Chondrocyte (in vitro differentiated cells): ENCODE measurements at places on chromosomes 3 and 15. TPM values are rescaled to one million over a fixed set of nuclear protein-coding genes. Genes with fewer than 3 reads are reported as not detected.

- no peak for DNase-seq
- no peaks in the 10 kb centered on the region for H3K27me3 ChIP-seq
- H3K4me3 ChIP-seq = no peak overlapping the region
- peaks cover 12% of the 10 kb centered on the region for H3K36me3 ChIP-seq
- H3K27ac ChIP-seq = peak overlapping the region; percentile 9
Observed at GRCh38 chr15:64430000-64430735, 30.2 kb upstream of the ZNF609 start.

DNA sequence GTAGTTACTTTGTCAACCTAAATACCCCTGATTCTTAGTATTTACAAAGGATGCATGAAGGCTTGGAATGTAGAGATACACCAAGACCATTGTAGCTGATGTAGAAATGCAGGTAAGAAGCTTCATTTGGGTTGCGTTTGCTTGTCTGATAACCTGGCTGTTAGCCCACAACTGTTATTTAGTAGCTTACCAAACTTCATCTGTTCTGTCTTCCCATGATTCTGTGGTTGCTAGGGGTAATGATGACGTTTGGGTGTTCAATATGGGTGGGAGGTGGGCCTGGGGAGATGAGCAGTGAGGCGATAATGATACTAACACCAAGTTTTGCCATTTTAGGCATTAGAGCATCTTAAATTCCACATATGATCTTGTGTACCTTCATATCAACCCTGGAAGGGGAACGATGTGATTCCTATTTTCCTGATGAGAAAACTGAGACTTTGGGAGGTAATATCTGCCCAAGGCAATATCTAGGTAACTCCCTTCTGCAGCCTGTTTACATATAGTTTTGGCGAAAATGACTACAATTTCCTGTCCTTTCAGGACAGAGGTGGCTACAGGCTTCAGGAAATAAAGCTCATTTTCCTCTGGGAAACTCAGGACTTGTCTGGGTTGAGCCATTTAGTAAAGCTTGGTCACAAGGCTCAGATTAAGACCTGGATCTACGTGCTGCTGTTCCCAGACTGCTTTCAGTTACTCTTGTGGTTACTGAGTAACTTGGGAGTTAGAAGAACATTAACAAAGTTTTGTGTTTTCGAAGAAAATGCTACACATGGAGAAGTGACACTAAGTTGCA lies 26.8 kb downstream of the FNDC3B start:
- H3K27ac ChIP-seq = peak overlapping the region; percentile 95
- H3K27me3 ChIP-seq = no peaks in the 10 kb centered on the region
- peaks cover 95% of the 10 kb centered on the region for H3K4me1 ChIP-seq
- H3K36me3 ChIP-seq = peaks cover 19% of the 10 kb centered on the region
- no peak overlapping the region for H3K4me3 ChIP-seq

Gene ZNF660
- total RNA-seq = 5.3 to 9.4 TPM (median 5.4 TPM) in 3 replicates

Gene LSAMP
- total RNA-seq = 1.1 to 1.8 TPM (median 1.4 TPM) in 3 replicates

GRCh38 chr3:98855806-98856400 lies 45.6 kb downstream of the DCBLD2 start:
- peaks cover 22% of the 10 kb centered on the region for H3K36me3 ChIP-seq
- H3K4me3 ChIP-seq = peak overlapping the region; percentile 3
- H3K27ac ChIP-seq = peak overlapping the region; percentile 86
- H3K4me1 ChIP-seq = peaks cover 36% of the 10 kb centered on the region
- no peaks in the 10 kb centered on the region for H3K27me3 ChIP-seq

Gene PRC1
- 29.6 to 41.7 TPM (median 32.5 TPM) in 3 replicates for total RNA-seq

- no peaks in the 10 kb centered on the region for H3K27me3 ChIP-seq
- DNase-seq = no peak
- H3K4me1 ChIP-seq = peaks cover 3% of the 10 kb centered on the region
- no peak overlapping the region for H3K4me3 ChIP-seq
- no peak overlapping the region for H3K27ac ChIP-seq
Observed at GRCh38 chr15:29638781-29639180, 183.5 kb downstream of the TJP1 start.

GRCh38 chr3:12339701-12340480 lies 51.0 kb downstream of the PPARG start:
- no peak for DNase-seq
- H3K4me3 ChIP-seq = no peak overlapping the region
- H3K4me1 ChIP-seq = peaks cover 5% of the 10 kb centered on the region
- peaks cover 2% of the 10 kb centered on the region for H3K36me3 ChIP-seq
- H3K27ac ChIP-seq = no peak overlapping the region

Gene TRIM69
- 9.7 to 16.6 TPM (median 12.9 TPM) in 3 replicates for total RNA-seq

Gene CTXN2
- not detected in 3 replicates for total RNA-seq

Gene TRIM59
- 25.3 to 26.7 TPM (median 25.5 TPM) in 3 replicates for total RNA-seq

DNA sequence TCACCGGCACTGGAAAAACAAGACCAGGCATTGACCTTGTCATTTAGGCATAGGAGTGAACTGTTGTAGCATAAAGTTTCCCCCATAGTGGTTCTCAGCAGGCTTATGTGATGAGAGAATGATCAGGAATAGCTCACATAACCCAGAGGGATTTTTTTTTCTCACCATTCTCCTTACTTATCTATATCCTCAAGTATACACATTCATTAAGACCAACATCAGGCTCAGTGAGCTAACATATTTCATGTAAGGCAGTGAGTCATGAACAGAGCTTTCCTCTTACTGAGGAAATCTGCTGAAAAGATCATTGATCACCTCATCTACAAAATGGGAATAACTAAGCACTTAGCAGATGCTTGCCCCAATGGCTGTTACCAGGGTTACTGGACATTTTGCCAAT lies 396.6 kb upstream of the TMCO5A start:
- no peak overlapping the region for H3K27ac ChIP-seq
- no peaks in the 10 kb centered on the region for H3K36me3 ChIP-seq
- H3K27me3 ChIP-seq = peaks cover 13% of the 10 kb centered on the region
- no peak overlapping the region for H3K4me3 ChIP-seq

- H3K27me3 ChIP-seq = peaks cover 46% of the 10 kb centered on the region
- H3K4me3 ChIP-seq = no peak overlapping the region
- H3K36me3 ChIP-seq = no peaks in the 10 kb centered on the region
- DNase-seq = no peak
- H3K4me1 ChIP-seq = peaks cover 3% of the 10 kb centered on the region
Observed at GRCh38 chr3:46365737-46366524, 4.8 kb upstream of the CCR5 start.

Gene GPR176
- 31.1 to 33.0 TPM (median 31.2 TPM) in 3 replicates for total RNA-seq

GRCh38 chr15:96346409-96346970 lies 16.0 kb downstream of the NR2F2 start:
- peak overlapping the region; percentile 92 for H3K4me3 ChIP-seq
- H3K27me3 ChIP-seq = no peaks in the 10 kb centered on the region
- no peak for DNase-seq
- peaks cover 95% of the 10 kb centered on the region for H3K4me1 ChIP-seq
- peaks cover 15% of the 10 kb centered on the region for H3K36me3 ChIP-seq

Gene SLC24A5
- not detected in 3 replicates for total RNA-seq

Gene CAPN3
- total RNA-seq = 2.8 to 3.3 TPM (median 3.2 TPM) in 3 replicates

DNA sequence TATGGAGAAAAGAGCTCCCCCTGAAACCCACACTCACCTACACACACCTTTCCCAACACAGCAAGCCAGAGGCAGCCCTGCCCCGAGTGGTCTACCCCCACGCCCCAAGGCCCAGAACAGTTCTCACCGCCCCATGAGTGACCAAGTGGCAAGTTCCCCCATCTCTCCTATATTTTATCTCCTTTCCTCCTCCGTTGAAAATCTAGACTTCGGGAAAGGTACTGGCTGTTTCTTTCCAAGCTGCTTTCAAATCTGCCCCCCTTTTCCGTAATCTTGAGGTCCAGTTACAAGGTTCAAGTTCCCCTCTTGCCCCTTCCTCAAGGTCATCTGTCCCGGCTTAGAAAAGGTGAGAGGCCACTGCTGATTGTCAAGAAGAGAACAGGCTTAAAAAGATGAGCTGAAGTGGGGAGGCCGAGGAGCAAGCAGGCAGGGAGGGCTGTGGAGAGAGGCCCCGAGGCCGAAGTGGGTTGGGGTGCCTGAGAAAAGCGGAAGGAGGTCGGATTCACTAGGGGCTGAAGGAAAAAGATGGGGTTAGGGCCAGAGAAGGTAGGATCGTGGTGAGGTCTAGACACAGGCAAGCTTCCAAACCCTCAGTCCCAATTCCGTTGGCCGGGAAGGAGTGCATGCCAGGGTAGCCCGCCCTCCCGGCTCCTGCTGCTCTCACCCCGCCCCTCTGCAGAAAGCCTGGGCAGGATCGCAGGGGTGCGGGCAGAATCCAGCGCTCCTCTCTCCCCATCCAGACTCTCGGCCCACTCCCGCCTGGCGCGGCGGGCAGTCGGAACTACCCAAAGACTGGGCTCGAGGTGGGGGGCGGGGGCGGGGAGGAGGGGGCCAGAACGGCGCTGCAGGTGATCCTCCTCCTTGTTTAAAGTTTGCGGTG lies 1.7 kb downstream of the SEMA5B start:
- H3K27ac ChIP-seq = peak overlapping the region; percentile 78
- H3K36me3 ChIP-seq = peaks cover 11% of the 10 kb centered on the region
- peaks cover 27% of the 10 kb centered on the region for H3K4me1 ChIP-seq
- H3K27me3 ChIP-seq = peaks cover 45% of the 10 kb centered on the region
- peak overlapping the region; percentile 84 for H3K4me3 ChIP-seq

Gene SEMA3B
- 9.6 to 16.4 TPM (median 14.9 TPM) in 3 replicates for total RNA-seq

DNA sequence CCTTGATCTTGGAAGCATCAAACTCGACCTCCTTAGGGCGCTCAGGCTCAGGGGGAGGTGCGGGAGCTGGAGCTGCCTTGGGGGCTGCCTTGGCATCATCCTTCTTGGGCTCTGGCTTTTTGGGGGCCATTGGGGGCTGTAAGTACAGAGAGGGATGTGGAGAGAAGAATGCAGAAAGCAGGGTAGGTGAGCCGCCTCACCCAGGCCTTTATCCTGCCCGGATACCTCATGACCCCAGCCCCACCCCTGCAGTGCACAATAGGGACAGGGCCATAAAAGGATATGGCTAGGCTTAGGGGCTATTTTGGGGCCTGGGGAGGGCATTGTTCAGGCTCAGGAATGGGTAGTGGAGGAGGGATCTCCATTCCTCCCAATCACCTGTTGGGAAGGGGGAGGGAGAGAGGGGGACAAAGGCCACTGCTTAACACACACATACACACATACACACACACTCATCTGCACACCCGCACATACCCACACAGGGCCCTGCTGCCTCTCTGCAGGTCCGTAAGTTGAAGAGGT lies at the start of gene MYL3:
TSS of gene MYL3 (minus strand) at position 184 of the 522 bp plus-strand sequence. CDS start at position 130, 54 bp downstream.
- no peak within 1 kb of the TSS for H3K4me3 ChIP-seq
- peaks cover 12% of the 10 kb centered on the region for H3K27me3 ChIP-seq
- DNase-seq = peak; percentile 61
- H3K27ac ChIP-seq = no peak within 1 kb of the TSS
- H3K4me1 ChIP-seq = peaks cover 2% of the 10 kb centered on the region

DNA sequence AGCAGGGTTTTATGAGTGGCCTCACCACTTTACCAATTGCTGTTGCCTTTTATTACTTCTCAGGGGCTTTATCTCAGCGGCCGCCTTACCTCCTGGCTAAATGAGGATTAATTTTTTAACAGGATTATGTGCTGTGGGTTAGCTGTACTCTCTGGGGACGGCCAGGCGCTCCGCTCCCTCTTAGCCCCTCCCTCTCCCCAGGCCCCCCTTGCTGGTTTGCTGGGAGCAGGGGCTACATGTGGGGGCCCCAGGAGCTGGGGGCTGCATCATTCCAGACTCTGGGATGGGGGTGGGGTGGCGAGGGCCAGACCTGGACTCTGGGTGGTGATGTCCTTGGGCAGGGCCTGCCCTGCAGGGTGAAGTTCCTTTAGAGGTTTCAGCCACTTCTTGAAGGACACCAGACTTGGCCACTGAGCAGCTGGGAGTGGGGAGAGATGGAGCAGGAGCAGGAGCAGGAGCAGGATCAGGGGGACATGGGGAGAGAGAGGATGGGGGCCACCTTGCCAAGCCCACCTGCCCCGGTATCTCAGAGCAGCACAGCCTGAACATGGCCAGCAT lies 196.1 kb downstream of the GOLGA6L6 start:
- H3K4me3 ChIP-seq = no peak overlapping the region
- no peak overlapping the region for H3K27ac ChIP-seq
- H3K27me3 ChIP-seq = no peaks in the 10 kb centered on the region
- DNase-seq = peak; percentile 98

DNA sequence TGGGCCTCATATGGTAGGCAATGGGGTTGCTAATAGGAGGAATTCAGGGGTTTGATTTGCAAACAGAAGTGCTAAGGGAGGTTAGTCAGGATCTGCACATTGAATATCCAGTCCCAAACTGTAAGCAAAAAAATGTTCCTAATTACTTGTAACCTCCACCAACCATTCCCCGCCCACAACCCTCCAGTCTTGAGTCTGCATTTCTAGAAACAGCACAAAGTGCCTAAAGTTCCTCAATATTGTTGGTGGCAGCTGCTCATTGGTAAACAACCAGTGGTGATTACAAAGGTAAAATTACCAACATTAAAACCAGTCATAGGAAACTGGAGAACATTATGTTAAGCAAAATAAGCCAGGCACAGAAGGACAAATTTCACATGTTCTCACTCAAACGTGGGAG lies 18.9 kb downstream of the HDC start:
- no peaks in the 10 kb centered on the region for H3K27me3 ChIP-seq
- no peak for DNase-seq
- no peaks in the 10 kb centered on the region for H3K36me3 ChIP-seq
